CD4-positive, alpha-beta T cell treated with Interleukin-17A for 4 hours (primary cell): ENCODE measurements at places on chromosomes 6 and 20.

DNA sequence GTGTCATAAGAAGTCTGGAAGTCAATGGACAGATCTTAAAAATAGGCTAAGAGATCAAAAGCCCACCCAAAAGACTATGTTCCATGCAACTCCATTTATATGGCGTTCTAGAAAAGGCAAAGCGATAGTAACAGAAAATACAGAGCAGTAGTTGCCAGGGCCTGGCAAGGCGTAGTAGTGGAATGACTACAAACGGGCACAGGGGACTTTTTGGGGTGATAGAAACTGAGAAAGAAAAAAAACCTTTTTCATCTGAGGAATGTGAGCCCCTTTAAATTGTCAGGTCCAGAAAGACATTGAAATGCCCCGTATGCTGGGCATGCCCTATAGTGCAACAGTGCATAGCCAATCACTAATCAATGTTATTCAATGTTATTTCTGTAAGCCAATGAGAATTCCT lies 47.2 kb upstream of the FAM50B start:
- DNase-seq, result no peak

DNA sequence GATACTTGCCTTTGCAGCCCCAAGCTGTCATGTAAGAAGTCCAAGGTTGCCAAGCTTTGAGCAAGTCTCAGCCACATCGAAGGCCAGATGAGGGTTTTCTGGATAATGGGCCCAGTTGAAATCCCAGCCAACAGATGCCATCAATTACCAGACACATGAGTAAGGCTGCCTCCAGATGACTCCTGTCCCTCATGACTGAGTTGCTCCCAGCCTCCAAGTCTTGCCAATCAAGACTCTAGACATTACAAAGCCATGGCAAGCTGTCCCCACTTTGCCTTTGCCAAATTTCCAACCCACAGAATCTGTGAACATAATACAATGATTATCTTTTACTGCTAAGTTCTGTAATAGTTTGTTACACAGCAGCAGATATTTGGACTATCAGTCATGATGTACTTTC lies 76.8 kb upstream of the ARMC2 start:
- DNase-seq, result no peak

DNA sequence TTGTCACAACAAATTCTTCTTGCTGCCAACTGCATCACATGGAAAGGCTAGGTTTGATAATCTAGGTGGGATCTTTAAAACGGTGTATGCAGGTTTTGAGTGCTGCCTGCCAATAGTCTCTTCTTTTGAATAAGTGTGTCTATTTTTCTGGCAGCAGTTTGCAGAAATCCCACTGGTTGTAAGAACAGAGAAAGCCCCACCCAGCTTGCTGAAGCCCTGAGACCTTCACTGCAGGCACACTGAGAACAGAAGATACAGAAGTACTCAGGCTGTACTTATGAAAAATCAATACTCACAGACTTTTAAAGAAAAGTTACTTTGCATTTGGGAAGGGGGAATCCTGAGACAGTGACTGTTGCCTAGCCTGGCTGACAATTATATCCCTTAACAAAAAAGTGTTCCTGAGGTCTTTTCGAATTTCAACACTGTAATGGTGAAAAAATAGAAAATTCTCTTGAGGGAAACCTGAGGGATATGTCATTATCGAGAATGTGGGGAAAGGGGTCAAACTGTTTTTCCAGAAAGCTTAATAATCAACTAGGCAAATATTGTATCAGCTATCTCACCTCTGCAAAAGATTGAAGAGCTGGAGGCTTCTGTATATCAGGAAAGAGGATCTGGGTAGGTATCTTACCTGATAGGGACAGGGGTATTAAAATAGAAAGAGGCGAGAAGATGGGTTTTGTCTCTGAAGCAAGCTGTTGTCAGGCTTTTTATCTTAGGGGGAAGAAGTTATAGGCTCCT lies 199.9 kb downstream of the LRFN2 start:
- peak; percentile 39 for DNase-seq

GRCh38 chr6:155461556-155461955 lies 5.9 kb upstream of the NOX3 start:
- DNase-seq, result no peak

DNA sequence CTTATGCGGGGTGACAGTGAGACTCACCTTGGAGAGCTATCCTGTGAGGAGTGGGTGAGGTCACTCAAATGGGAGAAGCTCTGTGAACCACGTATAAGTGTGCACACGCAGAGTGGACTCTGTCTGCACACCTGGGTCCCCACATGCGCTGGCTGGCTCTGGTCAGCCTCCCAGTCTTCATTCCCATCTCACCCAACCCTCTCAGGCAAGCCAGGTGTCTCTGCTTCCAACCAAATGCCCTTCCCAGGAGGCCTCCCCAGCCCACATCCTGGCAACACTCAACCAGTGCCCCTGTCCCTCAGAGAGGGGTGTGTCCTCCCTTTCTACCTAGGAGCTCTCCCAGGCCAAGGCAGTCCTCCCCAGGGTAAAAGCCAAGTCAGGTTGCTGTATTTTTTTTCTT lies 8.0 kb upstream of the PI16 start:
- no peak for DNase-seq

DNA sequence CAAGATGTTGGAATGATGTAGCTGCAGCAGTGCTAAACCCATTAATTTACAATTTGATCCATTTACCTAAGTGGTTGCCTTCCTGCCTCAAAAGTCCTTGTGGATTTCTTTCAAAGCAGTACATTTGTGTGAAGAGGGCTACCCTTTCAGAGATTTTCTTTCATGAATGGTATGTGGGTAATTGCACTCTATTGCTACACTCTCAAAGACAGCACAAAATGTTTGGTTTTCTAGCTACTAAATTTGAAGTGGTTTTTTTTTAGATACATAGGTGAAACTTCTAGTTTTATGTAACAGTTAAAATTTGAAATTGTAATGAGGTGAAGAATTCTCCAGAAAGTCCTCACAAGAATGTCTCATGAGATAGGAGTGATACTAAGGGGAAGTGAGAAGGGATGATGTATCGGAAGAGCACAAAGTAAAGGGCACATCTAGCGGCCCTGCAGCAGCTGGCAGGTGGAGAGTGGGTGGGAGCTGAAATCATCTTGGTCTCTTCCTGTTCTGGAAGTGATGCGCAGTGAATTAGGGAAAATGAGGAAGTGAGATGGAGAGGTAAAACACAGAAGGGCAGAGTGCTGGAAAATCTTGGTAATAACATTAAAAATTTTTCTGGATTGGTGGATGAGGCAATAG lies 236.8 kb upstream of the MAN1A1 start:
- no peak for DNase-seq

DNA sequence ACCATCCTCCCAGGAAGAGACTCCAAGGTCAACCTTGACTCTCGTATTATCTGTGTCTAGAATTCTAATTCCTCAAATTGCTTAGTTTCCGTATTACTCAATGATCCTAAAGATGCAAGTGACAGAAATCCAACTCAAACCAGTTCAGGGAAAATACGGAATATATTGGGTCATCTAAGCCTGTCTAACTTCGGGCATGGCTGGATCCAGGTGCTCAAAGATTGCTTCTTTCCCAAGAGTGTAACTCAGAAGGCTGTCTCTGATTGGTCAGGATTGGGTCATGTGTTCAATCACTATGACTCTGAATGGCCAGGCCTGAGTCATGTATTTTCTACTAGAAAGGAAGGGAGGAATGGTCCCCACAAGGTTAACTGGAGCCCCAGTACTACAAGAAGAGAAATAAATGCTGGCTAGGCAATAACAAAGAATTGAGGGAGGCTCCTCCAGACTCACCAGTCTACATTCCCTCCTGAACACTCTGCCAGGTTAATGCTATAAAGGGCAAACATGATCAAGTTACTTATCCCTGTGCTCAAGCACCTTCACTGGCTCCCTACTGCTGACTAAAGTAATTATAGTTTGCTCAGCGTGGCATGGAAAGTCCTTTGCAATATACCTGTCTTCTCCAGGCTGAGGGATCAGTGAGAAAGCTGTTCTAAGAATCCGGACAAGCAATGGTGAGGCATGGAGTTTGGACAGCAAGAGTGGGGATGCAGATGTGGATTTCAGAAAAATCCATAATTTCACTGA lies 15.4 kb upstream of the PREX1 start:
- no peak for DNase-seq

DNA sequence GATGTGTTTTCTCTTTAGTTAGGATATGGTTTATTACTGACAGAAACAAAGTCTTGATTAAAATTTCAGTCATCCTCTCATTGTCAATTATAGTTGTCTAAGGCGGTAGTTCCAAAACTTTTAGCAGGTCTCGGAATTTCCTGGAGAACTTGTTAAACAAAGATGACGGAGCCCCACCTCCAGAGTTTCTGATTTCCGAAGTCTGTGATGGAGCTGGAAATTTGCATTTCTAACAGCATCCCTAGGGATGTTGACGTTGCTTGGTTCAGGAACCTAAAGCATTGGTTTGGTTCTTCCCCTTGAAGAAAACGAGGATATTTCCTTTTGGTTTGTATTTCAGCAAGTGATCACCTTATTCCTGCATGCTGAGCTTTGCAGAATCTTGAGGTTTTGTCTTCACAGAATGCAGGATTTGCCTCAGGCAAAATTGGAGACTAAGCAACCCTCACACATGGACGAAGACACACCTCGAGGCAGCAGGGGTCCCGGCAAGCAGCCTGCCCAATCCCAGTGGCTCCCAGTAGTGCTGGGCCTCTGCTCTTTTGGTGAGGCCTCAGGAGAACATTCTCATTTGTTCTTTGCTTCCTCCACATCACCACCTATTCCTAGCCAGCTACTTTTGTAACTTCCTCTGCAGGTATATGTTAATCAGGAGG lies 187.1 kb upstream of the PHACTR1 start:
- DNase-seq, result no peak

GRCh38 chr6:6332811-6333244 lies 12.4 kb upstream of the F13A1 start:
- no peak for DNase-seq

DNA sequence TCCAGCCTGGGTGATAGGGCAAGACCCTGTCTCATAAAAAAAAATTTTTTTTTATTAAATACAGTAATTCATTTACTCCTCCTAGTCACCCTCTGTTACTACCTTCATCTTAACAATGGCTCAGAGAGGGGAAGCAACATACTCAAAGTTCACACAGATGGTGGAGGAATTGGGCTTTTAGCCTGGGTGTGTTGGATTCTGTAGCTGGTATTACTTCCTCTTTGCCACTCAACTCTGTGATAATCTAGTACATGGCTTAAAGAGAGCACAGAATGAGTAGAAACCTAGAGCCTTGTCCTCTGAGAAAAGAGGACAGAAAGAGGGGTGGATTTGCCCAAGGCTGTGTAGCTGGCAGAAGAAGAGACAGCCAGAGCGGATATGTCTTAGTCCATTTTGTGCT lies 96.6 kb downstream of the DLGAP4 start:
- DNase-seq, result no peak

DNA sequence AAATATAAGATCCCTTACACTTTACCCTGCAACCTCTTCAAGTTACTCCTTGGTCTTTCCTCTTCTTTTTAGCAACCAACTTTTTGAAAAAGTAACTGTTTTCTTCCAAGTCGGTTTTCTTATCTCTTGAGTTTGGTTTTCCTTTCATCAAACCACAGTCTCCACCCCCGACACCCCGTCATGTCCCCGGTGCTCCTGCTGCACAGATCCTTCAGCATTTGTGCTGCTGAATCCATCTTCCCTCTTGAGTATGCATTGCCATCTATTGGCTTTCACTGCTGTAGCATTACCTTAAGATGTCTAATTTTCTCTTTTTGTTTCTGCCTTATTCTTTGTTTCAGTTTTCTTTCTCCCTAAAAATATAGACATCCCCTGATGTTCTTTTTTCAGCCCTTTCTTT lies 11.9 kb upstream of the TNFRSF21 start:
- DNase-seq, result no peak

DNA sequence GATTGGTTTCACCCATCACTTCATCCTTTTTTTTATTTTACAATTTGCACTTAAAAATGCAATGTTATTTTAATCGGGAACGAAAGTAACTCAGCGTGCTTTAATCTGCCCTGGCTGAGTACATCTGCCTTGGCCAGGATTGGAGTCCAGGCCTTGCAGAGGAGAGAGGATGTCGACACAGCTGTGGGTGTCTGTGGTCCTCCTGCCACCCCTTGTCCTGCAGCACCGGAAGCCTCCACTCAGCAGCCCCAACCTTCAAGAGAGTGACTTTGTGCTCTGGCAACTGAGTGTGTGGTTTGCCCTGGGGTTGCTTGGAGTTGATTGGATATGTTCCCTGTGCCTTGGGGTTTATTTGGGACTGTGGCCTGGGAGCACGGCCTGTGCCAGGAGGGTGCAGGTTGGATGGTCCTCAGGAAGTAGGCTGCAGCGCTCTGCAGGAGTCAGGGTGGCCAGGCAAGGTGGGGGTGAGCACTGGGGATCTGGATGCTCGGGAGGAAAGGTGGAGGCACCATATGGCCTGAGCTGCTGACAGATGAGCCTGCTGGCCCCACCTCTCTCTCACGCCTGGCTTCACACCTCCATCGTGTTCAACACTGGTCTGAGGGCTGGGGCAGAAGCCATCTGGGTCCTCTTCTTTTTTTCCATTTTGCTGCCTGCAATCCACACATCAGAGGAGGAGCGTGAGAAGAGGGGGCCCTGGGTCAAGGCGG lies 4.3 kb downstream of the MYT1 start:
- no peak for DNase-seq

DNA sequence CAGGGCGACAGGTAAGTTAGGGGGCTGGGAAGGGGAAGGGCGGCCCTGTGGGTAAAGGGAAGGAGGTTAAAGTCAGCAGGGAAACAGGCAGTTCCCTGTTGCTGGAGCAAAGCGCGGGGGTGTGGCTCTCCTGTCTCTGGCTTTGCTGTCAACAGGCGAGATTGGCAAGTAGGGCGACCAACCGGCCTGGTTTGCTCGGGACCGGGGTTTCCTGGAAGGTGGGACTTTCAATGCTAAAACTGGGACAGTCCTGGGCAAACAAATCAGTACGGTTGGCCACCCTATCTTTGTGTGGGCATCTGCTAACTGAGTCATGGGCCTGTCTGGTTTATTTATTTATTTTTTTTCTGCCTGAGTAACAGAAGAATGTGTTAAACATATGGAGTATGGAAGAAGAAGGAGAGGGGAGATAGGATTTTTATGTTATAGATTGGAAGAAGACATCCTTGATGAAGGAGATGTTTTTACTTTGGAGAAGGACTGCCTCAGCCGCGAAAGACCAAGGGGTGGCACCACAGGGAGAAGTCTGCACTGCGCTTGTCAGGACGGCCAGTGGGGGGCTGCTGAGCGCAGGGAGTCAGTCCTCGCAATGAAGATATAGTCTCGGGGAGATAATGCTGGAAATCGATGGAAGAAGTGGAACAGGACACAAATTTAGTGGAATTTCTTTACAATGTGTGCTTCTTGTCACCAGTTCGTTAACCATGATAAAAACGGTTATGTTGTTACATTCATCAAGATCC lies 43.4 kb upstream of the ESR1 start:
- DNase-seq, result peak; percentile 39

GRCh38 chr20:56440346-56441007 lies 27.9 kb upstream of the RTF2 start:
- peak; percentile 56 for DNase-seq

- DNase-seq, result no peak
These were observed 219.2 kb upstream of the SGK1 start for GRCh38 chr6:134537146-134537555.

- no peak for DNase-seq
These were observed 194.4 kb downstream of the KIF16B start for GRCh38 chr20:16378712-16379370.

- DNase-seq, result no peak
These were observed 28.0 kb downstream of the PSMG4 start for GRCh38 chr6:3286641-3287171.

- no peak for DNase-seq
These were observed 158.2 kb upstream of the MCHR2 start for GRCh38 chr6:100152201-100152600.

GRCh38 chr20:25380945-25381614 lies 9.6 kb downstream of the ABHD12 start:
- DNase-seq, result no peak

GRCh38 chr6:114108119-114109002 lies 137.4 kb upstream of the HDAC2 start:
- peak; percentile 35 for DNase-seq

GRCh38 chr6:92196325-92196724 lies 1223.0 kb downstream of the EPHA7 start:
- no peak for DNase-seq
